Posterior vena cava (tissue), 2 donors: ENCODE measurements at places on chromosomes 7 and 10. TPM values are rescaled to one million over a fixed set of nuclear protein-coding genes. Genes with fewer than 3 reads are reported as not detected.

DNA sequence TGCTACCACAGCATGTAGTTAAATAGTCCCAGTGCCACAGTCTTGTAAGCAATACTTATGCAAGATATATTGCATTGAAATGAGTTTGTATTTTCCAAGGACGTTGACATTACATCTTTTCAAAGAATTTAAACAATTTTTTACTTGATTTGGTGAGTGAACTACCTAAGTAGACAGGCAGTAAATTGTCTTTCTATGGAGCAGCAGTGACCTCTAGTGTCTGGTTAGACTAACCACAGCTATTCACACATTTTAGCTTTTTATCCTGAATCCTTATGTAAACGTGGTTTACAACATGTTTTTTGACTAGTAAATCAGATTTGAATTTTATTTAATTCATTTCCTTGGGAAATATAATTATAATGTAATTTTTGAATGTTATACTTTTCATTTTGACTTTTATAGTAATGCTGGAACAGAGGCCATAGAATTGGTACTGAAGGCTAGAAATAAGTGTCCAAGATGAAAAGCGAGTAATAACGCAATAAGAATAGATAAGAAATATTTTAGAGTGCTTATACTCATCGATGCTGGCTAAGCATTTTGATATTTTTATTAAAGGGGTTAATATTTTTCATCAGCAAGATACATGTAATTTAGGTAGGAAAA, 5.6 kb downstream of the LRRTM3 start:
- no peak for DNase-seq

- DNase-seq, result no peak
Measured at GRCh38 chr7:149783386-149784250, 10.2 kb upstream of the ZNF467 start.

DNA sequence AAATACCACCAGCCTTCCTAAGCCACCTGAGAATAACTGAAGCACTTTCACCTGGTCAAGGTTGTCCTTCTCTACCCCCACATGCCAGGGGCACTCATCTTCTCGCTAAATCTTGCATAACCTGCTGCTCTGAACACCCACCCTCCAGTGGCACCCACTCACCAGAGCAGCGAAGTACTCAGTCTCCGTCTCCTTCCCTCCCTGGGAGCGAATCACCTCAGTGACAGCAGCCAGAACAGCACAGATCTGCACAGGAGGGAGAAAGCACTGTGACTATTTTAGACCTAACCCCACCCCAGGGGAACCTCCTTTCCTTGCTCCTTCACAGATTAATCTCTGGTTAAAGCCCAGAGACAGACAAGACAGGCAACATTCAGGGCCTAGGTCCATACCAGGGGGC, 5.1 kb downstream of the RRP12 start:
- DNase-seq, result no peak

- DNase-seq, result no peak
Measured at GRCh38 chr10:25999295-25999981, 65.4 kb downstream of the MYO3A start.

DNA sequence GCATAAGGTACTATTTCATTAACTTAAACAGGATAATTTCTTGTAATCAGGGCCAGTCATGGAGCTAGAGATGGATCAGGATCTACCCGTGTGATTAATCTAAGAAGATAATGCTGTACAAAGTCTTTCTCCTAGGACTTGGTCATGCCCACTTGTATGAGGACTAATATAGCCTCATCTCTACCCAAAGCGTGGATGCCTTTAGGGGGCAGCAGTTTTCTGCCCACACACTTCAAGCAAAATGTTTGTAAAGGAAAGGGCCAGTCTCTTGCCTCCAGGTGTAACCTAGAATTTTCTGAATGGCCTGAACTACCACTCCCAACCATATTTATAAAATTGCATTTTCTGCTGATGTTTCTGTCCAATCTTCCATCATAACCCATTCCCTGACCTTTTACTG, 764.0 kb upstream of the IGFBP3 start:
- no peak for DNase-seq

The ICA1 gene
- 11.8 TPM for total RNA-seq

The PGAM2 gene
- 2.1 TPM for total RNA-seq

The PHYHIPL gene
- 0.10 TPM for total RNA-seq

DNA sequence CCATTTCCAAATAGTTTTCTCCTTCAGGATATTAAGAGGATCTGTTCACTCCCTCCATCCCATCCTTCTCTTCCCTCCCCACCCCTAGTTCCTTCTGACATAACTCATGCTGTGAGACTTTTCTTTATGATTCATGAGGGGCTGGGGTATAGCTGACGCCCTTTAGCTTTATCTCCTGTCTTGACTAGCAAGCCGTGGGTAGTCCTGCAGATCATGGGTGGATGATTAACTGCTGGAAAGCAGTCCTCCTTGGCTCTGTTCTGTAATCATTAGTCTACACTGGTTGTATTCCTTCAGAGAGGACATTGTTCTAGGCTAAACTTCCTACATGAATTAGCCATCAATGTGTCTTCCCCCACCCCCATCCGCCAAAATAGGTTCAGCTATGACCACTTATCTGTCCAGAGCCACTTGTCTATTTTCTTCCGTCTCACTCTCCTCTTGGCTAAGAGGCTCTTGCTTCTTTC, 135.4 kb downstream of the LRRC4 start:
- no peak for DNase-seq

DNA sequence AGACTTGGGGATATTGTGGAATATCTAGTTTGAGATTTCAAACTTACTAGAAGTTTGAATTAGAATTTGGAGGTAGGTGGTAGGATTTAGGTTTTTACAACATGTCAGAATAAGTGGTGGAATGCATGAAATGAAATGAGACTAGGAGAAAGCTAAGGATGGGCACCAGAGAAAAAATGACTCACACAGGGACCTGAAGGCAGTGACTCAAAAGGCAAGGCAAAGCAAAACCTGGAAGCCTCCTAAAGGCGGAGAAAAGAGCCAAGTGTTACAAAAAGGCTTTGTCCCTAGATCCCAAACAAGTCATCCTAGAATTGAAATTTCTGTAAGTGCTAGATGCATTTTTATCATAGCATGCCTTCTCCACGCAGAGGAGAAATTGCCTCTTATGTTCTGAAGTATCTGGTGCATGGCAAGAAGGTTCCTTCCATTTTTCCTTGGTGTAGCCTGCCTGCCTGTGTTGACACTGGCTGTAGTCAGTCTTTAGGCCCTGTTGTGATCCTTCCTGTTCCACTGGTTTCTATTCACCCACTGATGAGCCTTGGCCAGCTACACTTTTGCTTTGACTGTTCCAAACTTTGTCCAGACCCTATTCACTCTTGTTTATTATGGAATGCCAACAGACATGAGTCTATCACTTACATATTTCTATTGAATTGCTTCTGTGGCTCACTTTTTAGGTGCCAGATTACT, 109.3 kb downstream of the ETV1 start:
- no peak for DNase-seq

The OPALIN gene
- total RNA-seq, result not detected

The HIPK2 gene
- 67.6 TPM for total RNA-seq

DNA sequence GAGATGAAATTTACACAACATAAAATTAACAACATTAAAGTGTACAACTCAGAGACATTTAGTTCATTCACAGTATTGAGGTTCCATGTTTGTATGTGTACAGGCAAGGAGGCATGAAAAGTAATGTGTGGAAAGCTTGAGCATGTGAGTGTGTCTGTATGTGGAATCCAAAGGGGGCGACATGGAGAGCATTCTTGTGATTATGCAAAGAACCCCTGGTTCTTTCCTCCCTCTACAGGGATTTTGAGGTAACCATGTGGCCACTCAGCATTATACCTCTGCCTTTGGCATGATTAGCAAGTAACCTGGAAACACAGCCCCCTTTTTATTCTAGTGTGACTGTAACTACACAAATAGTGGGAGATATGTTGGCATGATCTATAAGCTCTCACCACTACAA, 21.0 kb downstream of the OR2F1 start:
- no peak for DNase-seq

- DNase-seq, result no peak
Measured at GRCh38 chr10:113681533-113682470, 2.1 kb downstream of the CASP7 start.

- no peak for DNase-seq
Measured at GRCh38 chr7:92661651-92662050, 71.5 kb upstream of the FAM133B start.

DNA sequence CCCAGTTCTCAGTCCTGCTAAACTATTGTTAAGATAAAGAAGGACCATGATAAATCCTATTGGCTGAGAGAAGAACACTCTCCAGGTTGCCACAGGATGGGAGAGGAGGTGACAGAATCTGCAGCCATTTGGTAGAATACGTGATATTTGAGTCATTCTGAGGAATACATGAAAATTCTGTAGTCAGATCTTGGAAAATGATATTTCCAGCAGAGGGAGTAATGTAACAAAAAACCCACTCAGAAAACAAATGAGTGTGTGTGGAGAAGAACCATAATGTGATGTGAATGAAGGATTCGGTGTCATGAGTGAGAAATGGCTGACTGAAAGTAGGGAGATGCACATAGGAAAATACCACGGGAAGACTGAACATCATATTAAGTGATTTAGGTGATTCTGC, 128.5 kb upstream of the PFKP start:
- no peak for DNase-seq

GRCh38 chr10:3374914-3375313, 202.3 kb upstream of the PITRM1 start:
- DNase-seq, result no peak

GRCh38 chr7:105016709-105017656, 3.0 kb downstream of the KMT2E start:
- DNase-seq, result no peak

The EEPD1 gene
- total RNA-seq, result 9.7 TPM

The RNF32 gene
- not detected for total RNA-seq
